ENCODE measurements at places on chromosomes 7 and 10.

DNA sequence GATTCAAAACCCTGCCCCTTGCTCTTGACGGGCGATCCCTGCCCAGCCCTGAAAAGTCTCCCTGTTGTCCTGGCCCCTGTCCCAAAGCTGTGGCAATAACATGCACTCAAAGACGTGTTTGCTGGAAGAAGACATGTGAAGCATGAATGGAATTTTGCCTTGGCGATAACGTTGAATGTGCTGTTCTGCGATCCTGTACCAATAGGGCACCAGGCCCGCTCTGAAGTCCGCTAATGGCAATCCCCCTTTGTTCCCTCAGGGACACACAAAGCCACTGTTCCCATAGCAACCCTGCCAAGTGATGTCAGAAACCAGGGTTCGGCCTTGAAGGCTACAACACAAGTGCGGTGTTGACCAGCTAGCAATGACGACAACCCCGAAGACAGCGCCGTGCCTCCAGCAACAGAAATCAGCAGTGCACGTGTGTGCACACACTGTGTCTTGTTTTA, 284.6 kb downstream of the KLF6 start:
- peak; percentile 21 for DNase-seq

GRCh38 chr10:33772370-33773252, 438.1 kb upstream of the NRP1 start:
- DNase-seq, result peak; percentile 18

- no peak for DNase-seq
These were observed 46.8 kb downstream of the VIPR2 start for GRCh38 chr7:159097661-159098423.

DNA sequence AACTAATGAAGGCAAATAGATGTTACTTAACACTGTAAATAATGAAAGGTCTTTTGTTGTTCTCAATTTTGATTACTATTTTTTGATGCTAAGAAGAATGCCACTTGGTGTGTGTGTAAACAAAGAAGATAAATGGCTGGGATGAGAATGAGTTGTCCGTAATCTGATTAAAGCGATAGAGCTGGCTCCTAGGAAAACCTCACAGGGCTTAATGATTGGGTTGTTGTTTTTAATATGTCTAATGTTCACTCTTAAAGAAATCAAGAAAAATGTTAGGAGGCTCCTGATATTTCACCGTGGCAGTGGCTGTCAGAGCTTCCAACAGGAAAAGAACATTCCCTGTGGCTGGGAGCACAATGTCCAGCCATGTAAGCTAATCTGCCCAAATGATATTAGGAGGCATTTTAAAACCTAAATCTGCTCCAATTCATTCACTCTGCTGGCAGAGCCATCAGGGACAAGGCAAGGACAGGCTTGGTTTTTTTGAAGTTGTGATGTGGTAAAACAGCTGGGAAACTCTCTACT, 243.9 kb downstream of the SNX10 start:
- DNase-seq, result no peak

DNA sequence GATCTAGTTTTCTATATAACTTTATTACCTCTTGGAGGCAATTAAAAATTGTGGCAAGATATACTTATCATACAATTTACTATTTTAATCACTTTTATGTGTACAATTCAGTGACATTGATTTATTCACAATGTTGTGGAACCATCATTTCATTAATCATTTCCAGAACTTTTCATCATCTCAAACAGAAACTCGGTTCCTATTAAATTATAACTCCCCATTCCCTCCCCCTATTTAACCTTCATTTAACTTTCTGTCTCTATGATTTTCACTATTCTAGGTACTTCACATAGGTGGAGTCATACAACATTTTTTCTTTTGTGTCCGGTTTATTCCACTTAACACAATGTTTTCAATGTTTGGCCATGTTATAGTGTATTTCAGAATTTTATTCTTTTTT, 252.8 kb downstream of the REEP3 start:
- no peak for DNase-seq

- DNase-seq, result no peak
These were observed 5.4 kb downstream of the KIF11 start for GRCh38 chr10:92598321-92598720.

- DNase-seq, result peak; percentile 4
These were observed 25.0 kb downstream of the YKT6 start for GRCh38 chr7:44225566-44226395.

DNA sequence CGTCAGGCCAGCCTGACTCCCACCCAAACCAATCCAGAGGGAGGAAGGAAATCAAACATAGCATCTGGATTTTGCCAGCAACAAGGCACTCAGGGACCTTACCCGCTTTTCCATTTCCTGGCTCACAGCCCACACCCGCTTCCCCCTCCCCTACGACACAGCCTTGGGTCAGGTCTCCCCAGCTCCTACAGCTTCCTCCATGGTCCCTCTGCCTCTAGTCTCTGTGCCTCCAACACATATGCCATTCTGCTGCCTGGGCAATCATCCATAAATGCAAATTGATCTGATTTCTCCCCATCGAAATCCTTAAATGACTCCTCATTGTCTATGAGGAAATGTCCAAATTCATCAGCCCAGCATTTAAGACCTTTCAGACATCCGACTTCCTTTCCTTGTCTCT, 53.2 kb upstream of the CUX1 start:
- no peak for DNase-seq

GRCh38 chr10:72309290-72310240, 35.8 kb downstream of the DDIT4 start:
- DNase-seq, result no peak

- DNase-seq, result peak; percentile 12
These were observed 824 bp downstream of the RELN start for GRCh38 chr7:103988468-103989199.

GRCh38 chr7:34165927-34166550, 260.7 kb downstream of the BMPER start:
- peak; percentile 5 for DNase-seq

DNA sequence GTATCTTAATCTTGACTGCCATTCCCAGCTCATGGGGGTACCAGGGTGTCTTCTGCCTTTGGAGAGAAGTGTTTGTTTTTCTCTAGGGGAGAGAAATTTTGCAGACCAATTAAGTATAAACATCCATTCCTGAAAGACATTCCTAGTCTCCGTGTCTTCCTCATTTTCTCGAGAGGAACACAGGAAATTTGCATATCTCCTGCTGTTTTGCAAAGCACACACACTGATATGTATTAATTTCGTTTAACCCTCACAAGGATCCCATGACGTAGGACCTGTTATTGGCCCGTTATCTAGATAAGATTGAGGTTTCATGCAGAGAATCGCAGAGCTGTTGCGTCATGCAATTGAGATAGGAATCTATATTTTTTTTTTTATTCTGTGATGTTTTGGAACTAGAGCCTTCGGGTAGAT, 944 bp downstream of the RHBDD2 start:
- no peak for DNase-seq

DNA sequence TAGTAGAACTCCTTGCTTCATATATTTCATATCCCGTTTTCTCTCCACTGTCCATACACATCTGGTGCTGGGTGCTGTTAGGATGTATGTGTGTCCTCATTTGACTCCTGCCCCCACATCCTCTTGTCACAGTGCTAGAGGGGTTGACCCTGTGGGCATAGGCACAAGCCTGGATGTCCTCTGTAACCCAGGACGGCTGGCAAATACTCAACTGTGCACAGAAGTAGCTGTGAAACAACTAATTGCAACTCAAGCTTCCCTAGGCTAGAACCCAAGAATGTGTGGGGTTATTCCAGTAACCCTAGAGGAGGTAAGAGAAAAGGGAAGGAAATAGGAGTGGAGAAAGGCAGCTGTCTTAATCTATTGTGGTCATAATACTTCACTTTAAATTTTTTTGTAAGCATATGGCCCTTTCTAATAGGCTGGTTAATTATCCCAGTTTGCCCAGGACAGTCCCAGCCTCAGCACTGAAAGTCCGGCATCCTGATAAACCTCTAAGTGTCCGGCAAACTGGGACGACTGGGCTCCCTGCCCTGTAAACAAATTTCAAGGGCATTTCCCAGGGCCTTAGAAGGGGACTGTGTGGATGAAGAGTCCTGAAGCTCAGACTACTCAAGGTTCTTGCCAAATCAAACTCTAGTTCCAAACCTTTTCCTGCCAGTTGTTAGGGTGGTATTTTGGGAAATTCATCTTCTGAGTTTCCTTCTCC, 283.2 kb upstream of the CELF2 start:
- no peak for DNase-seq

Data from endothelial cell (in vitro differentiated cells).